ENCODE measurements at places on chromosomes 3 and 15. TPM values are rescaled to one million over a fixed set of nuclear protein-coding genes. Genes with fewer than 3 reads are reported as not detected.
A peak's percentile ranks its signal among the peaks of the same experiment; 100 is the strongest.

GRCh38 chr3:122975163-122975923 lies 52.2 kb downstream of the SEMA5B start:
- peak; percentile 31 for DNase-seq

DNA sequence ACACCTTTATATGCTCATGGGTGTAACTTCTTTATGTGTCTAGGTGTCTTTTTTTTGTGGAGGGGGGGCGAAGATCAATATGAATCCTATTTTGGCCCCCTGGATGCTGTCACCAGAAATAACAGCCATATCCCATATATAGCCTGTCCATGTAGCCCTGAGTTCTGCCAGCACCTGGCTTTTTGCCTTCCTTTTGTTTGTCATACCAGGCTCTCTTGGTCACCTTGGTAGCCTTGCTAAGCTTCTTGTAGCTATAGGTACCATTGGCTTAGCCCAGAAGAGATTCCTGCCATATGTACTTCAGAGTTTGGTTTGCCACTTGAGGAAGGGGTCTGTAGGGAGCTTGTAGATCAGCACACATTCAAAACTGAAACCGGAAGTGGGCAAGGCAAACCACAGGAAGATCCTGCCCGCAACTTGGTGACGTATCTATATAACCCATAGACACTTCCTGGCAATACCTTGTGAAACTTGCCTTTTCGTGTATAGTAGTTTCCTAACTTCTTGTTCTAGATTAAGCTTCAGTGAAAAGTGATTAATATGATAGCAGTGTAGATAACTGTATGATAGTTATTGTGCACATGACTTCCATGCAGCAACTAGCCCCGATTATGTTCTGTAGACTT lies 11.9 kb downstream of the RASA2 start:
- DNase-seq: no peak

- no peak for DNase-seq
These were observed 132.1 kb upstream of the TRIM42 start for GRCh38 chr3:140545756-140546155.

- no peak for DNase-seq
These were observed 199.1 kb downstream of the FAM43A start for GRCh38 chr3:194884649-194885315.

- no peak for DNase-seq
These were observed 15.0 kb upstream of the CCDC39 start for GRCh38 chr3:180694321-180694720.

GRCh38 chr3:28036599-28037575 lies 204.5 kb upstream of the CMC1 start:
- no peak for DNase-seq

GRCh38 chr15:70882361-70882760 lies 9.9 kb downstream of the THAP10 start:
- DNase-seq: no peak

- DNase-seq: no peak
These were observed 40.5 kb downstream of the SH3BP5 start for GRCh38 chr3:15291589-15292541.

Gene EIF3J
- 76.2 TPM for total RNA-seq

Gene PCLAF
- 119 TPM for total RNA-seq

Gene MYLK
- total RNA-seq: 28.4 TPM

Gene POLQ
- 15.6 TPM for total RNA-seq

Gene CYP8B1
- total RNA-seq: not detected

Gene STAB1
- not detected for total RNA-seq

Gene MESP2
- total RNA-seq: not detected
